Thymus (tissue), 14 donors: ENCODE measurements at places on chromosomes 12 and 14. TPM values are rescaled to one million over a fixed set of nuclear protein-coding genes. Genes with fewer than 3 reads are reported as not detected.

GRCh38 chr14:91256661-91257060 is 12.2 kb upstream of the GPR68 start:
- H3K36me3 ChIP-seq: no peaks in the 10 kb centered on the region
- H3K27ac ChIP-seq: no peak overlapping the region
- peaks cover 28% of the 10 kb centered on the region for H3K4me1 ChIP-seq
- no peaks in the 10 kb centered on the region for H3K27me3 ChIP-seq
- no peak for DNase-seq

- H3K4me1 ChIP-seq: peaks cover 5% of the 10 kb centered on the region
- DNase-seq: no peak
- no peak overlapping the region for H3K27ac ChIP-seq
- peaks cover 85% of the 10 kb centered on the region for H3K36me3 ChIP-seq
These were observed 15.9 kb downstream of the RAB35 start for GRCh38 chr12:120100630-120101029.

- no peak for DNase-seq
- H3K27me3 ChIP-seq: no peaks in the 10 kb centered on the region
- H3K27ac ChIP-seq: no peak overlapping the region
- peaks cover 9% of the 10 kb centered on the region for H3K4me1 ChIP-seq
- no peak overlapping the region for H3K4me3 ChIP-seq
These were observed 6.1 kb downstream of the RAPGEF3 start for GRCh38 chr12:47752552-47752951.

Gene GNG2
- polyA plus RNA-seq: 43.6 TPM
